ENCODE measurements at places on chromosomes 12 and 14.
A peak's percentile ranks its signal among the peaks of the same experiment; 100 is the strongest.

DNA sequence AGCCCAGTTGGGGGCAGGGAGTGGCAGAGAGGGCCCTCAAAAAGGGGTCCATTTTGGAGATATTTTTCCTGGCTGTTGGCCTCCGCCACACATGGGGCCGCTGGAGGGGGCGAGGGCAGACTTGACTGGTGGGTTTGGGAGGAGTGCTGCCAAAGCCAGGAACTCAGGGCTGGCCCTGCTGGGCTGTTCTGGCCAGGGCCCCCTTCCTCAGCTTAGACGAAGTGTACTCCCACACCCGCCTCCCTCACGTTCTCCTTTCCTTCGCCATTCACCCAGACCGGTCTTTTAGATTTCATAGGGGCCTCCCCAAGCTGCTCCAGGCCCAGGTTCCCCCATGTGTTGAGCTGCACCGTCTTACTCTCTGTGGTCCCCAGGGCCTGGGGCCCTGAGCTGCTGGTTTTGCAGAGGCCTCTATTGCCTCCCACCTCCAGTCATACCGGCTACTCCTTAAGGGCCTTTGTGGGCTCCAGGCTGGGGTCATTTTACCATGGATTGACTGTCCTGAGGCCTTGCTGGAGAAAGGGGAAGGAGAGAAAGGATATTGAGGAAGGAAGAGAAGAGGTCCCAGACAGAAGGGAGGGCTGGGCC lies 1.3 kb downstream of the KRT7 start:
- no peak for DNase-seq

- no peak for DNase-seq
These were observed 70.8 kb upstream of the SRSF5 start for GRCh38 chr14:69696204-69696527.

DNA sequence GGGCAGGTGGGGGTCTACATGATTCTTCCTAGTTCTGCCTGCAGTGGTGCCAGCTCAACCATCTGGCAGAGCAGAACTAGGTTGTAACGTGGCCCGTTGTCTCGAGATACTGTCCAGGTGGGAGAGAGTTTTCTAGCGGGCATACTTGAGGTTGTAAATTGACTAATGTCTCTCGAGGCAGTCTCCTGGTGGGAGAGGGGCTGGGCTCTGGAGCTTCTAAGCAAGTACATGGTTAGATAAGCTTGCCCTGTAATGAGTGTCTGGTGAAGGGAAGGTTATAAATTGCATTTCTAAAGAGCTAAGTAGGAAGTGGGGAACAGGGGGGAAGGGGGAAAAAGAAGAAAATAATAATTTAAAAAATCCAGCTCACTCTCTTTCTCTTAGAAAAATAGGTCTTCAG lies 18.1 kb downstream of the BDKRB1 start:
- no peak for DNase-seq

GRCh38 chr14:44567997-44568396 lies 60.9 kb upstream of the FSCB start:
- no peak for DNase-seq

GRCh38 chr14:56065621-56066290 lies 52.5 kb upstream of the PELI2 start:
- no peak for DNase-seq

DNA sequence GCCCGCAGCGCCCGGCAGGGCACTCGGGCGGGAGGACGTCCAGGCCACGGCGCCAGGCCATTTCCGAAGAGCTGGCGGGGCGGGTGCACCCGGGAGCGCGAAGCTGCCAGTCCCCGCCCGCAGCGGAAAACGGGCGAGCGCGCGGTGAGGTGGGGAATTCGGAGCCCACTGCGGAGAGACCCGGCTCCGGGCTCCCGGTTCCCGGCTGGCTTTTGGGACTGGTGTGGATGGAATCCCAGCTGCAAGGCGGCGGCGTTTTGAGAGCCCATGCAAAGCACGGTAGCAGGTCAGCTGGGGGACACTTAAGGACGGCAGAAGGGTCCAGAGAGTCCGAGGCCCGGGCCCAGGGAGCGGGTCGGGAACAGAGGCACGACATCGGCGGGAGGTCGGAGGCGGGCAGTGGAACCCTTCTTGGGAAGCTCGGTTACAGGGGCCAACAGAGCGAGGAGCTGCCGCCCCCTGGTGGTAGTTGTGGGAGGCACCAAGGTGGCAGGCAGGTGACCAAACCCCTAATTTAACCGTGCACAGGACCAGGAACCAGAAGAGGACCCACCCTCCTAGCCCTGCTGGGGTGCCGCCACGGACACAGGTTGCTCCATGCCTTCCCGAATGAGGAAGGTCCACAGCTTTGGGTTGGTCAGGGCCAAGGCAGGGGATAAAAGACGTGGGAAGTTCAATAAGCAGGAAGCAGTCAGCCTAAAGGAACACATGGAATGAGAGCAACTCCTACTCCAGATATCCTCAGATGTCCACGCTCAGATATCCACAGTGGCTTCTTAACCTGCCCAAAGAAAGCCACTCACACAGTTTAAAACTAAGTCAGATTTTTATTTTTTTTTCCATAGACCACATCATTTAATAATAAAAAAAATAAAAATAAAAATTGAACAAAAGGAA lies 685 bp upstream of the CDH24 start:
- DNase-seq: peak; percentile 87

GRCh38 chr14:100581228-100582145 lies 5.7 kb downstream of the BEGAIN start:
- no peak for DNase-seq

GRCh38 chr12:77894556-77894955 lies 63.9 kb downstream of the NAV3 start:
- DNase-seq: no peak

DNA sequence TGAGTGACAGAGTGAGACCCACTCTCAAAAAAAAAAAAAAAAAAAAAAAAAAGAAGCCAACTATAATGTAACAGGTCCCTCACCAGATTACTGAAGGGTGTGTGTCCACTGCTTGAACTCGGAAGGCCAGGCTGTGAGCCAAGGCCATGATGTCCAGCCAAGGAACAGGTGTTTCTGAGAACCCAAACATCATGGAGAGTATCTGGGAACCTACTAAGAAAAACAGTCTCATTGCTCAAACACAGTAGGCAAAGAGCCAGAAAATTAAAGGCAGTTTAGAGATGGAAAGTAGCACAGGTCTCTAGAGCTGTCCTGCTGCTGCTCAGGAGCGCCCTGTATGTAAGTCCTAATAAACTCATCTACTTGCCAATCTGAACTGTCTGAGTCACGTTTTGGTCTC lies 12.5 kb upstream of the MAP4K5 start:
- DNase-seq: no peak
